Stimulated activated CD8-positive, alpha-beta memory T cell treated with anti-CD3 and anti-CD28 coated beads, Interleukin-4, amount 100 ng/mL, for 48 hours (primary cell): ENCODE measurements at places on chromosomes 1 and 21.

- no peak for DNase-seq
Measured at GRCh38 chr1:160546942-160547341, 23.9 kb upstream of the SLAMF6 start.

DNA sequence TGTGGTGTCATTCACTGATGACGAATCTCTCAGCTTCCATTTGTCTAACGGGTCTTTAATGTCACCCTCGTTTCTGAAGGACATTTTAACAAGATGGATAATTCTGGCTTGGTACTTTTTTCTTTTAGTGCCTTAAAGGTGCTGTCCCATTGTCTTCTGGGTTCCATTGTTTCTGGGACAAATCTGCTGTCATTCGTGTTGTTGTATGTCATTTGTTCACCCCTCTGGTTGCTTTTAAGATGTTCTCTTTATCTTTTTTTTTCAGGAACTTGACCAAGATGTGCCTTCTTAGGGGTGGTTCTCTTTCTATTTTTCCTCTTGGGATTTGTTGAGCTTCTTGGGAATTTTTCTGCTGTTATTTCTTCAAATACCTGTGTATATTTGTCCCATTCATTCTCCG lies 14.0 kb upstream of the MMEL1 start:
- DNase-seq: no peak

GRCh38 chr1:214019499-214019898 lies 31.7 kb downstream of the PROX1 start:
- DNase-seq: no peak

GRCh38 chr1:223031733-223032601 lies 111.1 kb downstream of the TLR5 start:
- no peak for DNase-seq
